Stimulated activated CD4-positive, alpha-beta T cell treated with anti-CD3 and anti-CD28 coated beads, Interleukin-2, amount 100 ng/mL, for 24 hours (primary cell): ENCODE measurements at places on chromosomes 12 and 14.

GRCh38 chr12:82473111-82473754, 114.9 kb downstream of the METTL25 start:
- DNase-seq, result no peak

GRCh38 chr12:50442178-50442908, 41.7 kb downstream of the LARP4 start:
- DNase-seq, result no peak

DNA sequence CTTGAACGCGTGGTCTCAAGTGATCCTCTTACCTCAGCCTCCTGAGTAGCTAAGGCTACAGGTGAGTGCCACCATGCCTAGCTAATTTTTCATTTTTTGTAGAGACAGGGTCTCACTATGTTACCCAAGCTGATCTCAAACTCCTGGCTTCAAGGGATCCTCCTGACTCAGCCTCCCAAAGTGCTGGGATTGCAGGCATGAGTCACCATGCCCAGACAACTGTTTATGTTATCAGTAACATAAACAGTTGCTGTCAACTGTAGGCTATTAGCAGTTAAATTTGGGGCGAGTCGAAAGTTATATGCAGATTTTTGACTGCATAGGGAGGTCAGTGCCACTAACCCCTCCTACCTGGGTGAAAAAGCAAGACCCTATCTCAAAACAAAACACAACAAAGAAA, 26.2 kb upstream of the LRRK2 start:
- DNase-seq, result no peak

- no peak for DNase-seq
Observed at GRCh38 chr12:24469089-24469488, 479.8 kb downstream of the BCAT1 start.

DNA sequence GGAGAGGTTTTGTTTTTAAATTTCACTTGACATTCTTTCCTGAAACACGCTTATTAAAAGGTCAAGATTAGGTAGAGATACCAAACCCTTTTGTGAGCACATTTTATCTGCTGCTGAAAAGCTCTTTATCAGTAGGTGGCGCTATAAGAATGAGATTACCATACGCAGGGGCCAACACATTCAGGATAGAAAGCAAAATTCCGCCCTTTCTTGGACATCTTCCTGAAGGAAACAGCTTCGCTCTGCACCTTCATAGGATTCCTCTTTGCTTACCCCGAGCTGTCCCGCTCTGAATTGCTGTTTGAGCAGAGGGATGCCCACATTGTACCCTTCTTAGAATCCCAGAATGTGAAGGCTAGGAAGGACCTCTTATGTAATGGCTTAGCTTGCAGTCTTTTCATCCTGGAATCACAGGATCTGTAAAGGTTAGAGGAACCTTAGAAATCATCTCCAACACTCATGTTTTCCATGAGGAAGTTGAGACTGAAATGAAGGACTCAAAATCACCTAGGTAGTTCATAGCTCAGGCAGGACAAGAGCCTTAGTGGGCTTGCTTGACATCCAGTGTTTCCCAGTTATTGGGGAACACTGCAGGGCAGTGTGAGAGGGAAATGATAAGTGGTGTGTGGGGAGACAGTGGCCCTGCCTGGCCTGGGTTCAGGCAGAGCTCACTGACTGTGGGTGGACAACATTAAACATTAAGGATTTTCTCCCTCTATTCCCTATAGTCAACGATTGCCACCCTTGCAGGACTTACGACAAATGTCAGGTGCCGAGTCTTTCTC, 38.7 kb upstream of the CRY1 start:
- peak; percentile 20 for DNase-seq

- no peak for DNase-seq
Observed at GRCh38 chr12:118704527-118705241, 276.7 kb upstream of the SRRM4 start.
